ENCODE measurements at places on chromosomes 7 and 10. TPM values are rescaled to one million over a fixed set of nuclear protein-coding genes. Genes with fewer than 3 reads are reported as not detected.

DNA sequence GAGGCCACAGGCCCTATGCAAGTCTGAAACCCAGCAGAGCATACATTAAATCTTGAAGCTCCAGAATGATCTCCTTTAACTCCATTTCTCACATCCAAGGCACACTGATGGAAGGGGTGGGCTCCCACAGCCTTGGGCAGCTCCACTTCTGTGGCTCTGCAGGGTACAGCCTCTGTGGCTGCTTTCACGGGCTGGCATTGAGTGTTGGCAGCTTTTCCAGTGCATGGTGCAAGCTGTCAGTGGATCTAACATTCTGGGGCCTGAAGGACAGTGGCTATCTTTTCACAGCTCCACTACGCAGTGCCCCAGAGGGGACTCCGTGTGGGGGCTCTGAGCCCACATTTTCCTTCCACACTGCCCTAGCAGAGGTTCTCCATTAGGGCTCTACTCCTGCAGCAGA is 265.7 kb upstream of the MAGI2 start:
- no peak for DNase-seq

- no peak for DNase-seq
Measured at GRCh38 chr7:23759671-23760391, 49.8 kb downstream of the STK31 start.

DLG5 gene
- 60.5 TPM for total RNA-seq

CCDC3 gene
- 32.4 TPM for total RNA-seq

- no peak for DNase-seq
Measured at GRCh38 chr7:57868771-57869483, 418.9 kb downstream of the ZNF716 start.

- no peak for DNase-seq
Measured at GRCh38 chr7:15686957-15687545, 568 bp upstream of the MEOX2 start.

GRCh38 chr7:149027055-149027454 is 1.2 kb downstream of the PDIA4 start:
- no peak for DNase-seq

GRCh38 chr7:53191191-53191695 is 155.8 kb downstream of the POM121L12 start:
- no peak for DNase-seq

ADRB1 gene
- 0.07 TPM for total RNA-seq

- DNase-seq: no peak
Measured at GRCh38 chr10:6204063-6204340, 1.3 kb downstream of the PFKFB3 start.

DNA sequence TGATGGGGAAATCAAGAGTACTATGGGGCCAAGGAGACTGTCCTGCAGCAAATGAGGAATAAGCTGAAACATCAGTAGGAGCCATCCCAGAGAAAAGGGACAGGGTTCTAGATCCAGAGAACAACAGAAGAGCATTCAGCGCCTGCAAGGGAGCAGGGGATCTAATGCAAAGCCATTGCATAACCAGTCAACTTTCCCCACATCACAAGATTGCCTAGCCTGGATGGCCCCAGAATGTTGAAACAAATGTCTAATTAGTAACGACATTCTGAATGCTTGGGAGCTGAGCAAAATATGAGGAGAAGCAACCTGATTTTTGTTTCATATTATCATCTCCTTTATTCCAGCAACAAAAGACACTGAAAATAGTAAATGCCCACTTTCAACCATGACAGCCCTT is 2.7 kb upstream of the MPP7 start:
- DNase-seq: no peak

PHYHIPL gene
- 0.70 TPM for total RNA-seq
